ENCODE measurements at places on chromosomes 16 and 17. TPM values are rescaled to one million over a fixed set of nuclear protein-coding genes. Genes with fewer than 3 reads are reported as not detected.

DNA sequence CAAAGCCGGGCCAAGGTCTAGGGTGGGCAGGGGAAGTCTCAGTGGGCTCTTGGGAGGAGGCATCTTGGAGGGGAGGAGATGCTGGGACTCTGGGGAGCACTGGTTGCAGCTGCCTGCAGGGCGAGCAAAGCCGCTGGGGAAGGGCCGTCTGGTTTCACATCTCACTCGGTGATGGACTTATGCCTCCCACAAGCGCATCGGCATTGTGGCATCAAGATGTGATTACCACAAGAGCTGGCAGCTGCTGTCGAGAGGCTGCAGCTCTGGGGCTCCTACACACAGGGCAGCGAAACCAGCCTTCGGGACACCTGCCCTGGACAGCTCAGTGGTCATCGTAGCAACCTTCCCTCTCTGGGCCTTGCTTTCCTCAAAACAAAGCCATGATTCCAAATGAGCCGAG lies 3.1 kb upstream of the KCNJ12 start:
- H3K27ac ChIP-seq = no peak overlapping the region
- H3K4me3 ChIP-seq = no peak overlapping the region
- no peaks in the 10 kb centered on the region for H3K27me3 ChIP-seq
- DNase-seq = no peak
- no peaks in the 10 kb centered on the region for H3K36me3 ChIP-seq

The TMIGD1 gene
- not detected for total RNA-seq

GRCh38 chr17:28528327-28529012 lies 22.3 kb downstream of the FOXN1 start:
- no peak overlapping the region for H3K27ac ChIP-seq
- no peak overlapping the region for H3K4me3 ChIP-seq

The HOXB8 gene
- 0.39 TPM for total RNA-seq

The FCSK gene
- 25.5 TPM for total RNA-seq

DNA sequence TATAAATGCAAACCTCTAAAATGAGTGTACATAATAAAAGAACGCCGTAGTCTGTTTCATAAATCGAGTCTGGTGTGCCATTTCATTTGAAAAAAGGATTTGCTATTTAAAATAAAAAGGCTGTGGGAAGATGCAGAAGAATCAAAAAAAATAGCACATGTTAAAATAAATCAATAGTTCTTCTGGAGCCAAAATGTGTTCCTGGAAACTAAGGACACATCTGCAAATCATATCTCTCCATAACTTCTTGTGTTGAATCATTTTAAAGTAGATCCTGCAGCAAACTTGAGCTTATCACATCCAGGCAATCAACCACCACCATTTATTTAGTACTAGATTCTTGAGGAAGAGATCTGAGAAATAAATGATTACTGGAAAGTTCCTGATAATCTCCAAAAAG lies 29.0 kb downstream of the XPO6 start:
- no peak for DNase-seq
- no peak overlapping the region for H3K4me3 ChIP-seq
- H3K27me3 ChIP-seq = no peaks in the 10 kb centered on the region

- H3K27ac ChIP-seq = no peak overlapping the region
- H3K36me3 ChIP-seq = no peaks in the 10 kb centered on the region
- peaks cover 22% of the 10 kb centered on the region for H3K4me1 ChIP-seq
- no peak overlapping the region for H3K4me3 ChIP-seq
- no peaks in the 10 kb centered on the region for H3K27me3 ChIP-seq
Observed at GRCh38 chr16:55499281-55499680, 9.6 kb upstream of the LPCAT2 start.

The CHST4 gene
- total RNA-seq = not detected

- no peaks in the 10 kb centered on the region for H3K36me3 ChIP-seq
- H3K27me3 ChIP-seq = 0 out of 2 replicates have a peak, but pooled peaks cover 3% of the 10 kb centered on the region
- H3K4me3 ChIP-seq = no peak overlapping the region
- H3K27ac ChIP-seq = no peak overlapping the region
- no peak for DNase-seq
Observed at GRCh38 chr17:36105781-36106492, 2.3 kb downstream of the CCL4 start.

- no peaks in the 10 kb centered on the region for H3K27me3 ChIP-seq
- no peak overlapping the region for H3K27ac ChIP-seq
- peaks cover 6% of the 10 kb centered on the region for H3K4me1 ChIP-seq
- no peaks in the 10 kb centered on the region for H3K36me3 ChIP-seq
Observed at GRCh38 chr16:79589601-79590102, 10.9 kb downstream of the MAF start.

The CDK5R1 gene
- 6.6 TPM for total RNA-seq

GRCh38 chr16:8935989-8936388 lies 27.7 kb downstream of the USP7 start:
- H3K36me3 ChIP-seq = no peaks in the 10 kb centered on the region
- no peak overlapping the region for H3K4me3 ChIP-seq
- no peaks in the 10 kb centered on the region for H3K27me3 ChIP-seq
- H3K27ac ChIP-seq = no peak overlapping the region

The TRIM37 gene
- total RNA-seq = 37.7 TPM

GRCh38 chr16:57388359-57389086 lies 16.0 kb upstream of the CCL17 start:
- H3K4me3 ChIP-seq = no peak overlapping the region
- no peaks in the 10 kb centered on the region for H3K27me3 ChIP-seq
- no peak overlapping the region for H3K27ac ChIP-seq

DNA sequence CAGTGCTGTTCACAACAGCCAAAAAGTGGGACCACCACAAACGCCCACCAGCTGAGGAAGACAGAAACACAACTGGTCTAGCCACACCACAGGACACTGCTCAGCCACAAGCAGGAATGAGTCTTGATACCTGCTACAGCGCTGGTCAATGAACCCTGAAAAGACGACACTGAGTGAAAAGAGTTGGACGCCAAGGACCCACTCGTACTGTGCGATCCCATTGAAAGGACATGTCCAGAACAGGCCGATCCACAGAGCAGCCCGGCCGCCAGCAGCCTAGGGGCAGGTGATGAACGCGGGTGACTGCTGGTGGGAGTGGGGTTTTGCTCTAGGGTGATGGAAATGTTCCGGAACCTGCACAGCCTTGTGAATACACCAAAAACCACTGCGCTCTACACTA lies 10.6 kb upstream of the SLC38A8 start:
- peaks cover 4% of the 10 kb centered on the region for H3K36me3 ChIP-seq
- DNase-seq = no peak
- no peak overlapping the region for H3K27ac ChIP-seq
- 0 out of 2 replicates have a peak, but pooled peaks cover 6% of the 10 kb centered on the region for H3K4me1 ChIP-seq
- no peak overlapping the region for H3K4me3 ChIP-seq

- DNase-seq = peak; percentile 26
- H3K27ac ChIP-seq = no peak overlapping the region
Observed at GRCh38 chr16:86038926-86039310, 140.0 kb downstream of the IRF8 start.

- no peaks in the 10 kb centered on the region for H3K4me1 ChIP-seq
- no peaks in the 10 kb centered on the region for H3K27me3 ChIP-seq
- no peak for DNase-seq
- H3K27ac ChIP-seq = no peak overlapping the region
Observed at GRCh38 chr17:35344262-35344661, 29.2 kb downstream of the SLFN11 start.

GRCh38 chr16:12902511-12903372 lies 1.3 kb downstream of the SHISA9 start:
- no peak for DNase-seq
- H3K4me1 ChIP-seq = no peaks in the 10 kb centered on the region
- H3K27me3 ChIP-seq = no peaks in the 10 kb centered on the region
- H3K27ac ChIP-seq = no peak overlapping the region
- H3K36me3 ChIP-seq = no peaks in the 10 kb centered on the region
- no peak overlapping the region for H3K4me3 ChIP-seq

DNA sequence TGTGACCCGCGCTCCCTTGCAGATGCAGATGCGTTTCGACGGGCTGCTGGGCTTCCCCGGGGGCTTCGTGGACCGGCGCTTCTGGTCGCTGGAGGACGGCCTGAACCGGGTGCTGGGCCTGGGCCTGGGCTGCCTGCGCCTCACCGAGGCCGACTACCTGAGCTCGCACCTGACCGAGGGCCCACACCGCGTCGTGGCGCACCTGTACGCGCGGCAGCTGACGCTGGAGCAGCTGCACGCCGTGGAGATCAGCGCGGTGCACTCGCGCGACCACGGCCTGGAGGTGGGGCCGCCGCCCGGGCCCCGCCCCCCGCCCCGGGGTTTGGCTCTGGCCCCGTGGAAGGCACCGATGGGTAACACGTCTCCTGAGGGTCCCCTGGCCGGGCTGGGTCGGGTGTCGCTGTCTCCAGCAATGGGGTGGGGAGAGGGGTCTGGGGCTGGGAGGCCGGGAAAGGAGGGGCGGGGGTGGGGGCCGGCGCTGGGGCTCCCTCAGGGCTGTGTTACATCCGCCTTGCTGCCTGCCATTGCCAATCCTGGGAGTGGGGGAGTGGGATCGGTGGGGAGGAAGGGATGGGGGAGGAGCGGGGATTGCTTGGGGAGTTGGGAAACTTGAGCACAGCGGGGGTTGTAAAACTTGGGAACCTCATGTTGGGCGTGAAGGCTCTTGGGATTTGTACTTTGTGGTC lies 737 bp downstream of the NUDT16L1 start:
- peak overlapping the region; percentile 100 for H3K4me3 ChIP-seq
- H3K27me3 ChIP-seq = no peaks in the 10 kb centered on the region

GRCh38 chr17:76883744-76884525 lies 15.7 kb downstream of the MGAT5B start:
- H3K27ac ChIP-seq = no peak overlapping the region
- H3K27me3 ChIP-seq = no peaks in the 10 kb centered on the region
- no peak overlapping the region for H3K4me3 ChIP-seq
- H3K36me3 ChIP-seq = no peaks in the 10 kb centered on the region

DNA sequence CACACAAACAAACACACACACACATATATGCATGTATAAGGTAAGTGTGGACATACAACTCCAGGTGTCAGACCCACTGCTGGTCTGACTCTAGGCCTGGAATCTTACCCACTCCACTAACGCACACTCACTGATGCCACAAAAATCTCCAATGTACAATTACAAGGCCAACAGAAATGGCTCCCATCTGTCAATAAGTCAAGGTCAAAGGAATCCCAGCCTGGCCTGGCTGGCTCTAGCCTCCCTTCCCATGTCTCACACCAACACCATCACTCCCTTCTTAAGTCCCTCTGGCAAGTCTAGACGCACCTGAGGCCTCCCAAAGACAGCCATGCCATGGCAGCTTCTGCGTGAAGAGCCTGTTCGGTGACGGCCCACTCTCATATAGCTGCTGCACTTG lies 99.2 kb upstream of the CDYL2 start:
- no peaks in the 10 kb centered on the region for H3K27me3 ChIP-seq
- no peak overlapping the region for H3K27ac ChIP-seq
- H3K36me3 ChIP-seq = no peaks in the 10 kb centered on the region
- no peak overlapping the region for H3K4me3 ChIP-seq
- no peaks in the 10 kb centered on the region for H3K4me1 ChIP-seq

DNA sequence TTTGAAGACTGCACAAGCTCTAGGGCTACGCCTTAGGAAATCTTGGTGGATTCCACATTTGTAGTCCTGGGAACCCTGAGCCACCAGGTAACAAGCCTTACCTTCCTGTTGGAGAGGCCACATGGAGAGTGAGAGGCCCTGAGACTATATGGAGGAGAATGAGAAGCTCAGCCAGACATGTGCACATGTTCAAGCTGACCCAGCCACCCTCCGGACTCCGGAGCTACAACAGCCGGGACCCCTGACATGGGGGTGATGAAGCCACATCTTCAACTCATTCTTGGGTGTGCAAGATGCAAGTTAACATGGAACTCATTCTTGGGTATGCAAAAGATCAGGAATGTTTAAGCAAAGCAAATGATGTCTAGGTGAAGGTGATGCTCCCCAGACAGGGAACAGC lies 62.7 kb downstream of the GNA13 start:
- H3K27me3 ChIP-seq = no peaks in the 10 kb centered on the region
- H3K4me3 ChIP-seq = no peak overlapping the region
- DNase-seq = no peak
- no peaks in the 10 kb centered on the region for H3K36me3 ChIP-seq
- no peak overlapping the region for H3K27ac ChIP-seq
- H3K4me1 ChIP-seq = peaks cover 6% of the 10 kb centered on the region

DNA sequence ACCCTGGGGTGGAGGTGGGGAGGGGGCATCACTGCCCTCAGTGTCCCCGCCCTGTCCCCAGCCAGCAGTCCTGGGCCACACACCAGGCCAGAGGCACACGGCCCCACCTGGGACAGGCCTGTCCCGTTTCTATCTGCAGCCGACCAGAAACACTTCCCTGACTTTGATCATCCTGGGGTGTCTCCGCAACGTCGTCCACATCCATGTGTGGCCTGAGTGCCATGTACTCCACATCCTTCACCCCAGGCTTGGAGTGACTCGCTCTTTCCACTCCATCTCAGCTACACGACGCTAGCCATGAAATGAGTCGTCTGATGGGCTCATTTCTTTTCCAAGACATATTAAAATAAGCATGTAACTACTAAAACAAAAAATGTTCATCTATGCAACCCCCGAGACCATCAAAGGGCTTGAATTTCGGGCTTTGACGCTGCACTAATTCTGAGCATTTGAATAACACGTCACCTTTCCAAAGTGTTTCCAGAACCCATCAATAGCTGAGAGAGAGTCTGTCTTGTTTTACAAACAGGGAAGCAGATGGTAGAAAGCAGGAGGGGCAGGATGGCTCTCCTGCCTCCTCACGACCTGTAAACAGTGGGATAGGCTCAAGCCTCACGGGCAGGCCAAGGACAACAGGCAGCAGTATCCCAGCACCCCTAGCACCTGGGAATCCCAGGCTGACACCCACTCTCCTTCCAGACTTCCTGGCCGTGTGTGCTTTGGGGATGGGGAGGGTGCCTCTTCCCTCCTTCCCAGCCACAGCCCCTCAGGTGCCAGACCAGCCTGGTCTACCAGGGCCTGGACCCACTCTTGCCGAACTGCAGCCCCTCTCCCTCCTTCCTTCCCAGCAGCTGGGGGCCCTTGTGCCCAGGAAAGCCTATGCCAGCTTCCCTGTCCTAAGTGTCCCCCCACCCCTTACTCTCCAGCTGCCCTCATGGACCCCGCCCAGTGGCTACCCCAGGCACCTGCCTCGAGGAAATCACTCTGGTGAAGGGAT lies 20.0 kb upstream of the RASD1 start:
- no peaks in the 10 kb centered on the region for H3K27me3 ChIP-seq
- DNase-seq = no peak
- H3K27ac ChIP-seq = peak overlapping the region; percentile 55
- H3K36me3 ChIP-seq = no peaks in the 10 kb centered on the region

DNA sequence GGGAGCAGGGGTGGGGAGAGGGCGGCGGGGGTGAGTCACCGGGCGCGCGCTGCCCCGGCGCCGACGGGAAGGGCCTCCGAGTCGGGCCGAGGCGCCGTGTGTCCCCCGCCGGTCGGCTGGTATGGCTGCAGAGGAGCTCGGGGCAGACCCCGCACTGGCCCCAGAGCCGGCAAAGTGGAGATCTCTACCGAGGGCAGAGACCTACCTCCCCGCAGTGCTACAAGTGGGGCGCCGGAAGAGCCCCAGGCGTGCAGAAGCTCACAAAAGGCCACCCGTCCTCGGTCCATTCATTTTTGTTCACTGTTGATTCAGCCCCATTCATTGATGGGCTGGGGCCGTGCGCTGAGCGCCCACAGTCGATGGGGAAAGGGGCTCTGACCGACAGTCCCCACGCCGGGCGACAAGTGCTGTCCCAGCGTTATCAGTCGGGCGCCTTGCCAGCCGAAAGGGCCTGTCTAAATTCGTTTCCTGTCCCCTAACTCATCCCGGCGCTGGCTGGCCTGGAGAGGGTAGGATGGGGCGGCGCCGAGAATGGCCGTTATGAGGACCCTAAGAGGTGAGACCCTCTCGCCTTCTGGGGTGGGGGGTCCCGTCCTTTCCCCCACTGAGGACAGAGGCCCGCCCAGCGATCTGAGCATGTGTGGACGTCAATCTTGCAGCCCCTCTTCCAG lies 709 bp upstream of the ENO3 start:
- H3K27me3 ChIP-seq = no peaks in the 10 kb centered on the region
- DNase-seq = no peak
- peak overlapping the region; percentile 88 for H3K27ac ChIP-seq
- peak overlapping the region; percentile 57 for H3K4me3 ChIP-seq
- H3K4me1 ChIP-seq = peaks cover 15% of the 10 kb centered on the region
- H3K36me3 ChIP-seq = no peaks in the 10 kb centered on the region

The P2RX5 gene
- total RNA-seq = 0.66 TPM
